ENCODE measurements at places on chromosomes 7 and 10. TPM values are rescaled to one million over a fixed set of nuclear protein-coding genes. Genes with fewer than 3 reads are reported as not detected.

Gene HOXA13
- 0.37 TPM for total RNA-seq

Gene ASIC3
- total RNA-seq = 0.20 TPM

Gene CYP3A5
- 4.0 TPM for total RNA-seq

Gene TMEM213
- total RNA-seq = not detected

Gene HMX2
- not detected for total RNA-seq

Gene CALY
- total RNA-seq = not detected

All from subcutaneous preadipocyte (primary cell).